Kasumi-1 (cell line): ENCODE measurements at places on chromosomes 1 and 21.

- no peak for DNase-seq
These were observed 328.8 kb downstream of the PLA2G4A start for GRCh38 chr1:187157552-187157951.

DNA sequence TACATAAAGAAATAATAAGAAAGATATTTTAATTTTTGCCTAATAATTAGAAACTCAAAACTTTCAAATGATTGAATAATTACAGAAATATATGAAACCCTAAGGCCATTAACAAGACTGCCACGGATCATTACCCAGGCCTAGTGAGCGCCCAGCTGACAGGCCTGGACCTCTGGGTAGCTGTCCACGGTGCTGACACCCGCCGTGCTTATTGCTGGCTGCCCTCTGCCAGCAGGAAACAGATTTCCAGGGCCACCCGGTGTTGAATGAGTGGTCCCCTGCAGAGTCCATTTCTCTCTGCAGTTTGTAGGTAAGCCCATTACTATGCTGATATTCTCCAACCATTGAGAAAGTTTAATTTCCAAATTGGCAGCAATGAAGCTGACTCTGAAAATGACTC, 254.4 kb upstream of the GJB5 start:
- DNase-seq: peak; percentile 1

- no peak for DNase-seq
These were observed 51.8 kb upstream of the FASLG start for GRCh38 chr1:172607145-172607544.

DNA sequence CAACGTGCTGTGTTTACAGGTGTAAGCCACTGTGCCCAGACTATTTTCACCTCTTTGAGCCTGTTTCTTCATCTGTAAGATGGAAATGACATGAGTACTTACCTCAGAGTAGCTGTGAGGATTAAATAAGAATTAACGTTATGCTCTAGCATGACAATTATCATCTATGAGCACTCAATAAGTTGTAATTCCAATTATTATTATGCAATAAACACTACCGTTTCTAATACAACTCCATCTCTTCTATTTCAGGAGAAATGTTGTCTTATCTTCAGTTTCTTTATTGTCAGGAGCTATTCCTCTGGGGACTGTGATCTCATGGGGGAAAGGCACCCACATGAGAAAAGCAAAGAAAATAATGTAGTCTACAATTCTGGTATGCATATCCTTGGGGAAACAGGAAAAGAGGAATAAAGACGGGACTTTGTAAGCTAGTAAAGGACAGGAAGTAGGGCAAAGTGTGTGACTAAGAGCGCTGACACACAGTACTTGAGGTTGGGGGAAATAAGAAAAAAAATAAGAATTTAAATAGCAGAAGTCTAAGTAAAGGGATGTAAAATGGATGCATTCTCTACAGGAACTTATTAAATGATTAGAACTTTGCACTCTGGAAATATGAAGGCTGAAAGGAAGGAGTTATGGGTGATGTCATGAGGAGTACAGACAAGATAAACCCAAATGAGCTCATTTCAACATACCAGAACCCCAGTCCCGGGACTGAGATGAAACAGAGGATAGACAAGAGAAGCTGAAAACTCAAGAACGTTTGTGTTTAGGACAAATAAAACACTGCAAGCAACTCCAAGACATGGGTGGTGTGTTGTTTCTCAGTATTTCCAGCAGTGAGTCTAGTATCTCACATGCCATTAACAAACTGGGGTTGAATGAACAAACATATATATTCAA, 9.8 kb downstream of the PHC2 start:
- peak; percentile 84 for DNase-seq

DNA sequence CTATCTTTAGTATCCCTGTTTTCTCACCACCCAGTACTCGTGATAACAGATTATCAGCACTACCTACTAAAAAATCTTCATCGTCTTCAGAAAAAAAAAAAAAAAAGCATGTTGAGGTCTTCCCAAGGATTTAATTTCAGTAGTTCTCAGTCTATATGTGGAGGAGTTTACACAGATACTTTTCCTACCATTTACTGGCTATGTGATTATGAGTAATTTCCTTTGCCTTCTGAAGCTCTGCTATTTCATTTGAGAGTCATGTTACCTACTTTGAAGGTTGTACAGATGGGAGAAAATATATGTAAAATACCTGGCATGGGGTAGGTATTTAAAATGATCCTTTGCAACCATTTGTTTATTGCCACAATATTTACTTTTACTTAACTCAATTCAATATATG, 399.7 kb downstream of the NEGR1 start:
- DNase-seq: peak; percentile 59

DNA sequence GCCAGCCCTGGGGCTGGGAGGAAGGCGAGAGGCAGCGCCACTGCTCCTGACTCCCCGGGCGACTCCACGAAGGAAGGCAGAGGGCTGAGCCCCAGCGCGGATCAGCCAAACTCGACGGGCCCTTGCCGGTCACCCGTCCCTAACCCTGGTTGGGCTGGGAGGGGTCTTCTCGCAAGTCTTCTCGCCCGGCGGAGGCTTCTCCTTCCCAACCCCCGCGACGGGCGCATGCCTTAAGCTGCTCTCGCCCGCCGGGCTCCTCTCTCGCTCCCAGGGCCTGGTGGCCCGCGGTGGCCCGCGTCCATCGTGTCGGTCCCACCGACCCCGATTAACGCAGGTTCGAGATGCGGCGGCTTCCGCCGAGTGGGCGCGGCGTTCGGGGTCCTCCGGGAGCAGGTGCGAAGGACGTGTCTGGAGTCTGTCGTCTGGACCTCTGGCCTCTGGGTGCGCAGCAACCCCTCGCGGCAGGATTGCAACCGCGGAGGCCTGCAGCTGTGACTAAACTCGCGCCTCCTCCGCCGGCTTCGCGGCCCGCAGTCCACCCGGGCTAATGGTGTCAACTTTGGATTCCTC, 29.0 kb upstream of the PPM1J start:
- no peak for DNase-seq

DNA sequence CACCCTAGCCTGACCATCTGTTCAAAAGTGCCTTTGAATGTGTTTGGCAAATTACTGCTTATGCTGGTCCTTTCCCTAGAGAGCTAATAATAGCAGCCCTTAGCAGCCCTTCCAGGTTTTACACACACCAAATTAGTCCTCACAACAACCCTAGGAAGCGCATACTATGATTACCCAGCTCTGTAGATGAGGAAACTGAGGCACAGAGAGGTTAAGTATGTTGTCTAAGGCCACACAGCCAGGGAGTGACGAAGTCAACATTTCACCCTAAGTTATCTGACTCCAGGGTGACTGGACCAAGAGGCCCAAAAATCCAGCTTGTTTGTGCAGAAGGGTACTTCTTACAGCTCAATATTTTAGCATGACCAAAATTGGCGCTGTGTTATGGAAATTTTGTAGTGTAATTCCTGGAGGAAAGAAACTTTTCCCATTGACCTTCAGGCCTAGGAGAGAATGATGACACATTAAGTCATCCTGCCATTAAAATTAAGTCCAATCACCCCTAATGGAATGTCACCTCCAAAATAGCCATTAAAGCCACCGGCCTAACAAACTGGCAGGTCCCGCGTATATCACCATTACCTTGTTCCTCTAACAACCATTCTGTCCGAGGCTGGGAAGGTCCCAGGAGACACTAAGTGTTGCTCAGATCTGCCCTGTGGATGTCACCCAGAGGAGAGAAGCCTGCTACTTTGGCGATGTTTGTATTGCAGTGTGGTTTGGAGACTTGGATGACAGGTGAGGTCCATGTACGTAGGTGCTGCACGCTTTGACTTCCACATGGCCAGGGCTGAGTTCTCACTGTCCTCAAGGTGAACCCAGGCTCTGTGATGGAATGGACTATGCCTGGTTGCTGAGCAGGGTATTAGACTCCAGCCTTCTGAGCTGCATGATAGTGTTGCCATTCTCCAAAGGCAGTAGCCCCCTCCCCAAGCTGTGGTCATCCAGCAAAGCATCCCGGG, 258.3 kb downstream of the TOMM20 start:
- no peak for DNase-seq

DNA sequence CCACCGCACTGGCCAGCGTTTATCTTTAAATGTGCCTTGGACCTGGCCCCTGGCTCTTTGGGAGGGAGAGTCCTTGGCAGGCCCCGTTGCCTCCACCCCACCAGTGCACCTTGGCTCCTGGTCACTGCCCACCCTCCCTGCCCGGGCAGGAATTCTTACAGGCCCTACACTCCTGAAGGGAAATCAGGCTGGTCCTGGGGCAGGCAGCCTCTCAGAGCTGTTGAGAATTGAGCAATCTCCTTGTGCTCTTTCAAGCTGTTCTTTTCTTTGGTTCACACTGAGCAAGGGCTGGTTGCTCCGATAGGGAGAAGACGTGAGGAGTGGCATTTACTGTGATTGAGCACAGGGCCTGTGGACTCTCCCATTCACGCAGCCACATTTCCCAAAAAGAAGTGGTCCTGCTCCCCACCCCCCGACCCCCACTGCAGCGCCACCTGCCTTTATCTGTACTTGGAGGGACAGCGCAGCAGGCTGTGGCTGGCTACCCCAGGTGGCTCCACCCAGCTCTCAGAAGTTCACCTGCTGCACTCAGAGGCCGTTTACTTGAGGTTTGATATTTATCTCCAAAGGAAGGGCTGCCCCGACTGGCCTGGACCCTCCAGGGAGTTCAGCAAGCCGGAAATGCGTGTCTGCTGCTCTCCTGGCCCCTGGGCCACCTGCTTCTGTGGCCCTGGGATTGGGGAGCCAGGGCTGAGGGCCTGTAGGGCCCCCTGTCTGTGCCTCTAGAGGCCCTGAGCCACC, 47.8 kb downstream of the SKI start:
- peak; percentile 2 for DNase-seq

GRCh38 chr1:44217809-44218410, 4.6 kb downstream of the DMAP1 start:
- DNase-seq: peak; percentile 63

DNA sequence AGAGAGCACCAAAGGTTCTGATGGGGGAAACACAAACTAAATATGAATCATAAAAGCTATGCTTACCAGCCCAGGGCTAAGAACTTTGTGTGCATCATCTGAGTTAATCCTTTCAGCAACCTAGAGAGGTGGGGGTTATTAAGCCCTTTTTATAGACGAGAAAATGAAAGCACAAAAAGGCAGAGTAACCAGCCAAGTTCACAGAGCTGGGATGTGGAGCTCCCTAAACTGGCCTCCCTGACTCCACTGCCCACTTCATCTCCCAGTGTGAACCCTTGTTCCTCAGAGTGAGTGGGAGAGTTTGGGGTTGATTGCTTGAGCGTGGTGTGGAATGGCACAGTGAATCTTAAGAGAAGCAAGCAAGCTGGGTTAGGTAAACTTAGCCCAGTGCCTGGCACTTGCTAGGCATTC, 10.8 kb upstream of the BCAR3 start:
- no peak for DNase-seq

DNA sequence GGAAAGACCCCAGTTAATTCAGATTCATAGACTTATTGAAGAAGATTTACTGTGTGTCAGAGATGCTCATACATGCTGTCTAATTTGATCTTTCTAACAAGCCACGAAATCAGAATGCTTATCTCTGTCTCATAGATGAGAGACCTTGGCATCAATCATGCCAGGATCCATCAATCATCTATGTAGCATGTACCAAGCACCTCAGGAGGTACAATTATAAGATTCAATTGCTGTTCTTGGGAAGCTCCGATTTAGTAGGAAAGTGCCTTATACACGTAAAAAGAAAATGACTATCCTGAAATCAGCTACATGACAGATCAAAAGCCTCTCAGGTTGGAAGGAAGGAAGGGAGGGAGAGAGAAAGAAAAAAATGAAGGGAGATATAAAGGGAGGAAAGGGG, 18.5 kb upstream of the VTCN1 start:
- no peak for DNase-seq

- no peak for DNase-seq
These were observed 24.3 kb upstream of the GRHL3 start for GRCh38 chr1:24294716-24295371.

DNA sequence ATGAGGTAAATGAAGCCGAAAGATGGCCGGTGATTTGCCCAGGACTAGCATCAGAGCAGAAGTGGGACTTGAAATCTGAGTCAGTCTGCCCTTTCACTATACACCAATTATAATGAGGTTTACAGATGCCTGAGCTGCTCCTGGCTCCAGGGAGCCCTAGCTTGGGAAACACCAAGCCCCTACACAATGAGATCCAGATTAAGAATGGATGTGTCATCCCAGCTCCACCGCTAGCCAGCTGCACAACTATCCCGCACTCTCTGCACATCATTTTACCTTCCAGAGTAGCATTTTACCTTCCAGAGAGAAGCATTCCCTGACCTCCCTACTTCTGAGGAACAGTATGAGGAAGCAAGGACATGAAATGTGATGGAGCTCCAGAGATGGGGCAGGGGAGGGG, 27.0 kb downstream of the SERTAD4 start:
- no peak for DNase-seq

DNA sequence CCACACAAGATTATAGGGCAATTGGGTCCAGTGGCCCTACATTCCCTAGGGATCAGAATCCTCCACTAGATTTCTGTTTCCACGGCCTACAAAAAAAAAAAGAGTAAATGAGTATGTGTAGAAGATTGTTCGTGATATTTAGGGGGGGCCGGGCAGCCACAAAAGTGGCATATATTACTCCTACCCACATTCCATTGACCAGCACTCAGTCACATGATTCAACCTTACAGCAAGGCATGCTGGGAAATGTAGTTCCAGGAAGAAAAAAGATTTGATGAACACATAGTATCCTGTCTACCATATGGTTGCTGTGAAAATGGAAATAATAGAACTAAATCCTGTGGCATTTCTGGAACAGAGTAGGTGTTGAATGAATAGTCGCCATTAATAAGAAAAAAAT, 43.4 kb upstream of the GJB5 start:
- DNase-seq: no peak

GRCh38 chr1:66217021-66217420, 316.9 kb upstream of the SGIP1 start:
- DNase-seq: no peak

GRCh38 chr1:111873460-111874030, 115.9 kb downstream of the KCND3 start:
- DNase-seq: no peak

DNA sequence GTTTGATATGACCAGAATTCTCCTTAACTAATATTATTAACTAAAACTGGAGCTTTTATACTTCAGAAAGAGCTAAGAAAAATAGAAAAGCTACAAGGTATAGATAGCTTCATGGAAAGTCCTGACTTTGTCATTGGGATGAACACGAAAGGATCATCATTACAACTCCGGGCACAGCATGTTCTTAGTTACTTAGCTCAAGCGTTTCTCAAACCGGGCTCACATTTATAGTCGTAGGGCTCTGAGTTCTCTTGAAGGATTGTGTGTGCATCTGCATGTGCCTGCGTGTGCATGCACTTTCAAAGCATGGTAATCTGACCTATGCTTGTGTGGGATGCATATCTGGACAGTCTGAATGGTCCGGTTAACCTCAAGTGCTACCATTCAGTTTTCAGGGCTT, 20.4 kb upstream of the MAP10 start:
- no peak for DNase-seq

GRCh38 chr21:21631961-21632360, 633.8 kb downstream of the NCAM2 start:
- DNase-seq: no peak
